Renal cortical epithelial cell (primary cell): ENCODE measurements at places on chromosomes 5 and 9. TPM values are rescaled to one million over a fixed set of nuclear protein-coding genes. Genes with fewer than 3 reads are reported as not detected.

The DAB2IP gene
- 18.2 and 37.5 TPM in 2 replicates for total RNA-seq

The JAKMIP2 gene
- not detected in 2 replicates for total RNA-seq

The LCN15 gene
- total RNA-seq = not detected in 2 replicates

The SPACA9 gene
- total RNA-seq = 0.52 and 6.5 TPM in 2 replicates

The IFT74 gene
- total RNA-seq = 12.5 and 36.1 TPM in 2 replicates

The FABP6 gene
- not detected in 2 replicates for total RNA-seq

The GRIA1 gene
- not detected in 2 replicates for total RNA-seq
